ENCODE measurements at places on chromosomes 5 and 9. TPM values are rescaled to one million over a fixed set of nuclear protein-coding genes. Genes with fewer than 3 reads are reported as not detected.

DNA sequence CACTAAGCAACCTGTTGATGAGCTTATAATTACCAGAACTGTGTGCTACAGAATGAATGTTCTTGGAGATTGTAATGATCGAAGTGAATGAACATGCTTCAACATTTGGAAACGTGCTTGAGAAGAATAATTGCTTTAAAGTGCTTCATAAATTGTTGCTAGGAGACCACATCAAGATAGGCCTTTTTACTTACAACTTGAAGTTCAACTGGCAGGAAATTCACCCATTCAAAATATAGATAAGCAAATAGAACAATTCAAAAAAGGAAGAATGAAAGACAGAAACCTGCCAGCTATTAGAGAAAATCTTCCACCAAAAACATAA, 38.0 kb upstream of the SLC44A1 start:
- no peak for DNase-seq

DNA sequence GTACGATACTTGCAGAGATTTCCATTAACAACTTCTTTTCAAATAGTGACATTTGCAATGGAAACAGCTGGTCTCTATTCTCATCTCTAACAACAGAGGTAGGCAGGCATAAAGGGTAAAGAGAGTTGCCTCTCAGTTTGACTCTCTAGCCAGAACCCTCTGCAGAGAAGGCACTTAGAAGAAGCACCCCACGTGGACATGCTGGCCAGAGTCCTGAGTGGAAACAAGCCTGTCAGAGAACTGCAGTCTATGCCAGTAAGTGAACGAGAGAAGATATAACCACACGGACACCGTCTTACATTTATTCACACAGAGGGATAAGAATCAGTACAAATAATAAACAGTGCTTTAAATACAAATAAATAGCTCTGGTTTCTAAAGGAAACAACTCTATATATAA, 11.0 kb upstream of the LHX6 start:
- no peak for DNase-seq

GRCh38 chr5:116389601-116390000, 185.0 kb downstream of the SEMA6A start:
- DNase-seq, result no peak

GRCh38 chr5:168691891-168692290, 112.7 kb upstream of the PANK3 start:
- no peak for DNase-seq

DNA sequence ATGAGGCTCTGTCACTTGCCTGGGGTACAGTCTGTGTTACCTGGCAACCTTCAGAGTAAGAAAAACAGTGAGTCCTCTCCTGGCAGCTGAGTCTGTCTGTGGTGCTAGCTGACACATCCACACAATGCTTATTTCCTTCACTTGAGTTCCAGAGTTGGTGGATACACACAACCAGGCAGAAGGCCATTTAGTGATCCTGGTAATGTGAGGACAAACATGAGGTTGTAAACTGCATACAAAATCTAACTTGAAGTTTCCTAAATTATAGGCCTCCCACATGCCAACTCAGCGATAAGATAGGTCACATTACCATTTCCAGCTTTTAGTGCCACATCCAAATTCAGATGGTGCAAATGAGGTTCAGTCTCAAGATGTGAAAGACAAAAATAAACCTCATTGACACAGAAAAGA, 125.5 kb downstream of the DCP2 start:
- DNase-seq, result no peak

DNA sequence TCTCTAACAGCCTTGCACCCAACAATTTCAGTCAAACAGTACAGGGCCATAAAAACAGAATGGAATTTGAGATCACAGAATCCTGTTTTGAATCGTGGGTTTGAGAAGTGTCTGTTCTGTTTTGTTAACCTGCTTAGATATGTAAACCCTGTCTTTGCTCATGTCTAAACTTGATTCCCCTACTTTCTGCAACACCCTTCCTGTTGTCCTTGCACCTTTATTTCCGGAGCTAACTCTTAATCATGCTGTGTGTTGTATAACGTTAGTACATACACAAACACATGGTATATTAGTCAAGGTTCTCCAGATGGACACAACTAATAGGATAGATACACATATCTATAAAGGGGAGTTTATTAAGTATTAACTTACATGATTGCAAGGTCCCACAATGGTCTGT, 2229.2 kb upstream of the C9orf72 start:
- DNase-seq, result no peak

DNA sequence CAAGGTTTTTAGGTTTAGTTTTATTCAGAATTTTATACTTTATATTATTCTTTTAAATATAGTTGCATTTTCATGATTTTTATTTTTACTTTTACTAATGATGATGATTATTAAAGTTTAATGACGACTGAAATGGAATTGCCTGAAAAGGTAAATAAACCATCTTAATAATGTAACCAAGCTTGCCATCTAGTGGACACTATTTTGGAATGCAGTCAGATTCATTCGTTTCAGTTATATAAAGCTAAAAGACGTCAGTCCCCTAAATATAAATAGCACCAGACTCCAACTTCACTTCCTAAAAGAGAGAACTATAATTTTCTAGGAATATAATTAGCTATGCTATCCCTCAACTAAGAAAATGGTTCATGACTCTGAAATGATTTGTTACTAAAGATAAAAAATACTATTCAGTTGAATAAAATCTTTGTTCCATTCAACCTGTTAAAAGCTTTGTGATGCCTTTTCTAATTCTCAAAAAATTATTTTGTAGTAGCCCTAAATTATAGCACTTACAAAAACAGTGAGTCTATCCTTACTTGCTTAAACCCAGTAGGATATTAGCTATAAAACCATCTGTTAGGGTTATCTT, 19.9 kb downstream of the ABITRAM start:
- no peak for DNase-seq

DNA sequence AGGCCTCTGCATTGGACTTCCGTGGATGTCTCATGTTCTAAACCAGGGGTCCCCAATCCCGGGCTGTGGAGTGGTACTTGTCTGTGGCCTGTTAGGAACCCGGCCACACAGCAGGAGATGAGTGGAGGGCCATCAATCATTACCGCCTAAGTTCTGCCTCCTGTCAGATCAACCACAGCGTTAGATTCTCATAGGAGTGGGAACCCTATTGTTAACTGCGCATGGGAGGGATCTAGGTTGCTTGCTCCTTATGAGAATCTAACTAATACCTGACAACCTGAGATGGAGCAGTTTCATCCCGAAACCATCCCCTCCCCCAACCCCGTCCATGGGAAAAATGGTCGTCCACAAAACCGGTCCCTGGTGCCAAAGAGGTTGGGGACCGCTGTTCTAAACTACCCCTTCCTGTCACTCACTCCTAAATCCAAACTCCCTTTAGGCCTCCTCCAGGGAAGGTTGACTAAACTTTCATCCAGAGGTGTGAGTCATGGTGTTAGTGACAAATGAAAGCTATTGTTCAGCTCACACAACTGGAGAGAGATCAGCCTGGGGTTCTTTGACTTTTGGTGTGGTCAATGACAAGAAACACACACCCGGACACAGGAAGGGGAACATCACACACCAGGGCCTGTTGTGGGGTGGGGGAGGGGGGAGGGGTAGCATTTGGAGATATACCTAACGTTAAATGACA, 9.5 kb downstream of the KCNV2 start:
- DNase-seq, result no peak

GRCh38 chr5:432928-433791, 9.8 kb upstream of the EXOC3 start:
- no peak for DNase-seq

- no peak for DNase-seq
Measured at GRCh38 chr9:107178293-107178692, 104.8 kb upstream of the RAD23B start.

- DNase-seq, result peak; percentile 74
Measured at GRCh38 chr5:94884311-94884710, 265.8 kb downstream of the SLF1 start.

DNA sequence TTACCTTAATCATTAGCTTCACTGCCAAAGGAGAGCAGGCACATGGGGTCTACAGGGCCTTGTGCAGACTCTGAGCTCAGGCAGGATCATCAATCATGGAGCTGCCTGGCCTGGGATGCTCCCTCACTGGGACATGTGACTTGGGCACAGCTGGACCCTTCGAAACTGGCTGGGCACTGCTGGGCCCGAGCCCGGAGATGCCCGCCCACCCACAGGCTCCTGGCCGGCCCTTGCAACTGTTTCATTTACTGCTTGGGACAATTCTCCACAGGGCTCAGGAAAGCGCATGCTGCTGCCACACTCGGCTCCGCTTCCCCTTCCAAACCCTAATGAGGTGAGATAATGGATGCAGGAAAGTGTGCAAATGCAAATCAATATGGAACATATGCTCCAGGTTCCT, 387.5 kb downstream of the TRIM36 start:
- no peak for DNase-seq

- DNase-seq, result no peak
Measured at GRCh38 chr9:133779081-133779480, 40.9 kb upstream of the SARDH start.

DNA sequence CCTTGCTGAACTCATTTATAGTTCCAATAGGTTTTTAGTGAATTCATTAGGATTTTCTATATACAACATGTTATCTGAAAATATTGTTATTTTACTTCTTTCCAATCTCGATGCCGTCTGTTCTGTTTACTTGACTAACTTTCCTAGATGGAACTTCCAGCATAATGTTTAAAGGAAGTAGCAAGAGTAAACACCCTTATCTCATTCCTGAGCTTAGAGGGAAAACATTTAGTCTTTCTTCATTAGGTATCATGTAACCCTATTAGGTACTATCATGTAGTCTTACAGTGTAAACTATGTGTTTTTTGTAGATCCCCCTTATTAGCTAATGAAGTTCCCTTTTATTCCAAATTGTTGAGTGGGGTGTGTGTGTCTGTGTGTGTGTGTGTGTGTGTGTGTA, 22.5 kb upstream of the OR2K2 start:
- DNase-seq, result no peak

DNA sequence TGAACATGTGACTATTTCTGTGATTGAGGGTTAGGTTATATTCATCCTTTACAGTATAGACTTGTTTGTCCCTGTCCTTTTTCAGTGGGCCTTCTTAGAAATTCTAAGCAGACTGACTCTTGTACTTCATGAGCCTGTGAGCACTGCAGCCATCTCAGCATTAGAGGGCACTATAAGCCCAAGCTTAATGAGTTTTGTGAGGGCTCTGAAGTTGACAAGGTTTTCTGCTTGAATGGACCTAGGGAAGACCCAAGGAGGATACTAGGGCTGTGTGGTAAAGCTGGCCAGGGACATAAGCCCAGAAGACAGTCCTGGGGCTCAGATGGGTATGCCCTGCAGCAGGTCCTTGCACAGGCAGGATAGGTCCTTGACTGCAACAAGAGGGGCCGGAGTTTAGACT, 126.5 kb downstream of the MRPS30 start:
- DNase-seq, result no peak

GRCh38 chr5:133469846-133470245, 142.5 kb downstream of the FSTL4 start:
- no peak for DNase-seq

The RAD17 gene
- polyA plus RNA-seq, result 37.1 TPM

The PCDHA12 gene
- 0.24 TPM for polyA plus RNA-seq

The PKN3 gene
- 12.6 TPM for polyA plus RNA-seq

The TNFAIP8 gene
- polyA plus RNA-seq, result 31.4 TPM

The FCN2 gene
- 0.53 TPM for polyA plus RNA-seq

The TLN1 gene
- polyA plus RNA-seq, result 125 TPM

The FOXD4L4 gene
- polyA plus RNA-seq, result not detected

The NIPSNAP3A gene
- polyA plus RNA-seq, result 61.6 TPM

The PCDHGC4 gene
- 3.1 TPM for polyA plus RNA-seq

The SOX30 gene
- 0.87 TPM for polyA plus RNA-seq

The TRIM7 gene
- 0.09 TPM for polyA plus RNA-seq
